ENCODE measurements at places on chromosomes 3 and 15. TPM values are rescaled to one million over a fixed set of nuclear protein-coding genes. Genes with fewer than 3 reads are reported as not detected.

GOLGA8S gene
- total RNA-seq, result 0.09 TPM

SATB1 gene
- total RNA-seq, result 11.4 TPM

FGD5 gene
- total RNA-seq, result 82.4 TPM

MESP1 gene
- total RNA-seq, result 0.18 TPM

DNAH12 gene
- under 0.01 TPM for total RNA-seq

PATL2 gene
- 0.09 TPM for total RNA-seq

Measured in endothelial cell of coronary artery (primary cell).